ENCODE measurements at places on chromosomes 7 and 10.

GRCh38 chr7:139035586-139036353 is at the start of gene ZC3HAV1L:
Gene ZC3HAV1L, minus strand, starts transcription at chr7:139036042. Its CDS starts 25 bp downstream, at chr7:139036017.
- DNase-seq: peak; percentile 9

GRCh38 chr10:73838827-73839226 is 27.4 kb upstream of the NDST2 start:
- DNase-seq: no peak

GRCh38 chr10:69734797-69735468 is 66.8 kb upstream of the COL13A1 start:
- DNase-seq: no peak

DNA sequence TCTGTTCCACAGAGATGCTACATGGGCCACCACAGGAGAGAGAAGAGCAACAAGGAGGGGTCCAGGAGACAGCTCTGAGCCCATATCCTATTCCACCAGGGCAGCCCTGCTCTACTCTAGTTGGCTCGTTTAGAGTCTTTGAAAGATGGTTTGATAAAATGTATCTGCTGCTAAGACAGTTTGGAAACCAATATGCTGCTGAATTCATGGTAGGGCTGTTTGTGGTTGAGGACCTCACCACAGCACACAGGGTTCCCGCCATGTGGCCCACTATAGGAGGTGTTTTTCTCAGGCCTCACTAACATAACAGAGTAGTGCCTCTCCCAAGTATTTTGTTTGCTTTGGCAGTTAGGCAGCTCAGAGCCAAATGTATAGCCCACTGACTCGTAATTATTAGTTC is 35.8 kb upstream of the ZC3HAV1L start:
- no peak for DNase-seq

GRCh38 chr10:122311716-122312115 is 40.6 kb downstream of the BTBD16 start:
- DNase-seq: no peak

- no peak for DNase-seq
Observed at GRCh38 chr10:33661580-33662336, 327.3 kb upstream of the NRP1 start.

DNA sequence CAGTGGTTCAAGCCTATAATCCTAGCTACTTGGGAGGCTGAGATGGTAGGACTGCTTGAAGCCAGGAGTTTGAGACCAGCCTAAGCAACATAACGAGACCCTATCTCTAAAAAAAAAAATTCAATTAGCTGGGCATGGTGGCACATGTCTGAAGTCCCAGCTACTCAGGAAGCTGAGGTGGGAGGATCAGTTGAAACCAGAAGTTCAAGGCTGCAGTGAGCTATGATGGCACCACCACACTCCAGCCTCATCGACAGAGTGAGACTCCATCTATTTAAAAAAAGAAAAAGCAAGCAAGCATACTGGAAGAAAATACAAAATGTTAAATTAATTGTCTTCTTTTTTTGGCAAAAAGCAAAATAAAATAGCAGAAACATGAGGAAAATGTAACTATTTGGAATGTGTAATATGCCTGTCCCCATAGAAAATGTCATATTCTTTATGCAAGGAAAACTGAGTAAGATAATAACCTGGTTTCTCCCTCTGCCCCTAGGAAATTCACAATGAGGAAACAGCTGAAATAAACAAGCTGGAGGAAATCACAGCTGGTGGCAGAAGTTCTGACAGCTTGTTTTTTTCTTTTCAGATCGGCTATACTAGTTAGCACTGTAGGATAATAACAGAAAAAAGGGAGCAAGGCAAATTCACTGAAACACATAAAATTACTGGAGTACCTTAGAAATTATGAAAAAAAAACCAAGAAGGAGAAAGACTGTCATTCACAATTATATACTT is 48.5 kb downstream of the HERPUD2 start:
- DNase-seq: no peak

All from CD4-positive, alpha-beta T cell treated with Interleukin-6 at 100 ng/mL for 8 hours (primary cell).